ENCODE measurements at places on chromosomes 7 and 10.

- no peak for DNase-seq
Measured at GRCh38 chr7:154863766-154864522, 139.0 kb downstream of the PAXIP1 start.

DNA sequence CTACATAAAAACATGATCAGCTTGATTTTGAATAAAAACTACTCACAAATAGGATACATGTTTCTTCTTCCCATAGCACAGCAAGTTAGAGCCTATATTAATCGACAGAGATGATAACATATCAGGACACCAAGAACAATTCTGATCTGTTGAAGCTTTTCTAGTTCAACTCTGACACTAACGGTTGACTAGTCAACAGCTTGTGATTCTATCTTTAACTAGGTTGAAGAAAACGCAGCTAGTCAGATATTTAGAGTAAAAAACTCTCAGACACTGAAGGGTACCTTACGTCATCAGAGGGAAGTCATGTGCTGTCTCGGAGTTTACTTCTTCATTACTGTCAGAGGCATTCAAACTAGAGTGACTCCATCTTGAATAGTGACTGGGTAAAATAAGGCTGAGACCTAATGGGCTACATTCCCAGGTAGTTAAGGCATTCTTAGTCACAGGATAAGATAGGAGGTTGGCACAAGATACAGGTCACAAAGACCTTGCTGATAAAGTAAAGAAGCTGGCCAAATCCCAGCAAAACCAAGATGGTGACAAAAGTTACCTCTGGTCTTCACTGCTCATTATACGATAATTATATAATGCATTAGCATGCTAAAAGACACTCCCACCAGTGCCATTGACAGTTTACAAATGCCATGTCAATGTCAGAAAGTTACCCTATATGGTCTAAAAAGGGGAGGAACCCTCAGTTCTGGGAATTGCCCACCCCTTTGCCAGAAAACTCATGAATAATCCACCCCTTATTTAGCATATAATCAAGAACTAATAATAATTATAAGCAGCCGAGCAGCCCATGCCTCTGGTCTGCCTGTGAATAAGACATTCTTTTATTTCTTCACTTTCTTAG, 21.3 kb downstream of the CCDC71L start:
- no peak for DNase-seq

GRCh38 chr10:87090779-87091178, 3.9 kb downstream of the GLUD1 start:
- no peak for DNase-seq

DNA sequence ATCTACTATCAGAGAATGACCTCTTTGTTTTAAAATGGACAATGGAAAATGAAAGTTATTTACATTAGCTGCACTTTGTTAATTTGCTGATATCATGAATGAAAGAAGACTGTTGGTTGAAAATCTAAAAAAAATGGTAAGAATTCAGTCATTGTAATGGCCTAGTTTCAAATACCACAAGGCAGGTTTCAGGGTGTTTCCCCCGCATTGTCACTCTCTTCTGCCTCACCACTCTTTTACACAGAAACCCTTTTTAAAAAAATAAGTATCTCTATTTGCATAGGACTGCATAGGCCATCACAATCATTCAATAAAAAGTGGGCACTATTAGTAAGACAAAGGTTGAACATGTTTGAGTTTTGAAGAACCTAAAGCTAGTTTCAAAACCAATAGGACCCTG, 737.1 kb downstream of the INHBA start:
- DNase-seq, result no peak

GRCh38 chr10:43944381-43945093, 295.9 kb upstream of the ZNF32 start:
- DNase-seq, result no peak

- no peak for DNase-seq
Measured at GRCh38 chr10:94546049-94546900, 687 bp downstream of the HELLS start.

DNA sequence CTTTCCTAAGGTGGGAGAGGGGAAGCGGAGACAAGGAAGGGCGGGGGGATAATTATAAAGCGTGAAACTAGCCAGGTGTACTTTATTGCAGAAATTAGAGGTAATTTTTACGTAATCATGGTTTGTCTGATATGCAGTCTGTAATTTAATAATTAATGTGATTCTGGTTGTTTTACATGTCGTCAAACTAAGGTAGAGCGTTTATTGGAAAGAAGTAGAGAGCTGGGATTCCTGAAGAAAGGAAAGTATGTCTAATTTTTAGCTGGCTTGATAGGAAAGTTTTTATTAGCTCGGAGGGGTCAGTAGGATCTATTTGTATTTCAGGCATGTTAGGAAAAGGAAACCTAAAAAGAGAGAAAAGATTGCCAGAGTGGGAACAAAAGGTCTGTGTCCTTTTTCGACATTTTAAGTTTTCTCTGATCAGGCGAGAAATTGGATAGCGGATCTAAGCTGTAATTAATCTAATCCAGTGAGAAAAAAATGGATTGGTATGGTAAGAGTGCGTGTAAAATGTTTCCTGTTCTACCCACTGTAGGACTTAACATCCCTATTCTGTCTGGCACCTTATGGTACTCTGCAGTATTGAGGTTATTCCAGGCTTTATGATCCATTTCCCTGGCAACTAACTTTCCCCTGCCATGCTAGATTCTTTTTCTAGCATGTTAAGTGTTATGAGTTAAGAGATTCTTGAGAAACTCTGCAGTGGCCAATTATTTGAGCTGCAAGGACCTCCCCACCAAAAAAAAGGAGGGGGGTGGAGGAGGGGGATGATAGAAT, 1.4 kb downstream of the CELF2 start:
- no peak for DNase-seq

DNA sequence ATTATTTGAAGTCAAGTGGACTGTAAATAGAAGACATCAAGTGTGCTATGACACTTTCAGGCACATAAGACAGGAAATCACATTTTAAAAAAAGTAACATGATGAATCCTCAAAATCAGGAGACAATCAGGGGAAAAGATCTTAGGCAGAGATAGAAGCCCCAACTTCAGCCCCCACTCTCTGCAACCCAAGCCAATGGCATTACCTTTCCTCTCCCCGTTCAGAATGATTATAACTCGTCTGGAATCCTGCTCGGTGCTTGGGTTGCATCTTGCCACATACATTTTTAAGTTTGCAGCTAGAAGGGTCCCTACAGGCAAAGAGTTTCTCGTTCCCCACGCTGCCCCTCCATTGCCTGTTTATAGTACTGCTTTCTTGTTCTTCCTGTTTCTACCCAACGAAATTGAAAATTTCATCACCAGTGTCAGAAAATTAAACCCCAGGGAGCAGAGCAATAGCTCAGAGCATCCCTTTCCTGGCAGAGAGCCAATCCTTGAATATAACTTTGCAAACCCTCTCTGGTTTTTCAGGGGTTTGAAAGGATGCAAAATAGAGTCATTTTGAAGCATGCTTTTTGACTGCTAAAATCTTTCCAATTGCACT, 260.5 kb upstream of the AOAH start:
- DNase-seq, result no peak

- DNase-seq, result no peak
Measured at GRCh38 chr10:80075781-80076180, 2.7 kb upstream of the TMEM254 start.

DNA sequence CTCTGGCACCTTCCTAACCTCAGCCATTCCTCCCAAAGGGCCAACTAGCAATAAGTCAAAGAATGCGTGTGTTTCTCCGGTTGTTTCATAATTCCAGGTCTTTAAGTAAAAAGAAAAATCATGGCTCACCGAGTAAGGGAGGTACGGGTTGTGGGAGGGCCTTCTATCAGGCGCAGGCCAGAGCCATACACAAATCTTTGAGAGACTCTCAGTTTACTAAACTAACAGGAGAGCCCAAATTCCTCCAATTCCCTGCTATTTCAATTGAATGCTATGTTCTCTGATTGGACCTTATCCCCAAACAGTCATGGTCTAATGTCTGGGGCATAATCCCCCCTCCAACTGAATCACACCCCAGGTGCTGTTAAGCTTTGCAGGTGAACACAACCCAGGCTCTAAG, 26.2 kb upstream of the SLF2 start:
- DNase-seq, result no peak

- DNase-seq, result no peak
Measured at GRCh38 chr7:33716581-33717477, 188.5 kb upstream of the BMPER start.

DNA sequence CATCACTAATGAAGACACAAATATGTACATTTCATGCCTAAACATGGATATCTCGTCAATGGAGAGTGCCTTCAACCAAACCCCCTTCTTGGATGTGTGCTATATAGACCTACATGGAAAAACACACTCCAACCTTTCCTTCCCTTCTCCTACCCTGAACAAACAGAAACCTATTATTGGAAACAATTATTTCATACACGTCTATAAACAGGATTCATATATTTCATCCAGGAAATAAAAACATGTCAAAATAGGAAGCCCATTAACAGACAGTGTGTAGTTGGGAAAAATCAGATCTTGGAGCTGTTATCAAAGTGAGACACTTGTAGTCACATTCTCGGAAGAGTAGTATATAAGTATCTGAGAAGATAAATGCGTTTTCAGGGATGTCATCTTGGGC, 81.1 kb downstream of the NRP1 start:
- no peak for DNase-seq

- DNase-seq, result no peak
Measured at GRCh38 chr7:29734246-29734731, 72.0 kb upstream of the WIPF3 start.

- DNase-seq, result no peak
Measured at GRCh38 chr10:102620591-102621442, 23.5 kb upstream of the TRIM8 start.

GRCh38 chr10:80458263-80458625, 4.1 kb downstream of the TSPAN14 start:
- no peak for DNase-seq

GRCh38 chr7:139718141-139718540, 59.7 kb downstream of the HIPK2 start:
- DNase-seq, result no peak

GRCh38 chr7:101255796-101256195, 10.9 kb upstream of the FIS1 start:
- no peak for DNase-seq

GRCh38 chr7:116988363-116988989, 35.2 kb downstream of the ST7 start:
- no peak for DNase-seq

GRCh38 chr10:97066877-97067555, 118.7 kb downstream of the SLIT1 start:
- DNase-seq, result no peak

DNA sequence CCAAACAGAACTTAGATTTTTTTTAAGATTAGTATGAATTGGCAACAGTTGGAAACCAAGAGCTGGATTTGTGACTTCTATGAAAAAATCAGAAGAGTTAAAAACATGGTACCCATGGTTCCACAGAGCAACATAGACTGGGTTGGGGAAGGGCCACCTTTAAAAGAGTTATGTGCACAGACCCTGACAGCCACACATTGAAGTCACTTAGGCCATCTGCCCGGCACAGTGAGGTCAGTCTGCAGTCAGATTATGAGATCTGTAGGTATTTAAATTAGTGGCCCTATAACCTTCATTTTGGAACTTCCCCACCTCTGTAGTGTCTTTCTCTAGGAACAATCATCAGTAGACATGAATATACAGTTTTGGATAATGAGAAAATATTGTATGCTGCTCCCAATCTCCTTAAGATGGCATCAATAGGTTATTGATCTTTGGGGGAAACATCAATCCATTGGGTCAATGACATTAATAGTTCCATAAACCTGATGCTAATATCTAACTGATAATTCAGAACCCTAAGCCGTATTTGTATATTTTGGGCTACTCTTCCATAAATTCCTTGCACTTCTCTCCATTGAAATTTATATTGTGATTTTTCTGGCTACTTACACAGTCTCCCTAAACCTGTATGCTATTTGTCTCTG, 7.0 kb downstream of the ANKRD1 start:
- no peak for DNase-seq

DNA sequence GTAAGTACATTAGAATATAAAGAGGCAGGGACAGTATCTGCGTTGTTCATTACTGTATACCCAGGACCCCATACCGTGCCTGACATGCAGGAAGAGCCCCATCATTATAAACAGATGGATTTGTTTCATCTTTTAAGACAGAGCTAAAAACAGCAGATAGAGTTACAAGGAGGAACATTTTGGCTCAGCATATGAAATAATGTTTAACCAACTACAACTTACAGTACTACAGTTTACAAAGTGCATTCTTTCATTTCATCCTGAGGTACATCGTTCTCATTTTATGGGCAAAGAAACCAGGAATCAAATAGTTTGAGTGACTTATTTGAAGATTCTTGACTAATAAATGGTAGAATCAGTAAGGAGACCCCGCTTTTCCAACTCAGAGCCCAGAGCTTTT, 38.1 kb upstream of the AGBL3 start:
- no peak for DNase-seq

GRCh38 chr10:230758-231157, 95.5 kb downstream of the ZMYND11 start:
- no peak for DNase-seq

DNA sequence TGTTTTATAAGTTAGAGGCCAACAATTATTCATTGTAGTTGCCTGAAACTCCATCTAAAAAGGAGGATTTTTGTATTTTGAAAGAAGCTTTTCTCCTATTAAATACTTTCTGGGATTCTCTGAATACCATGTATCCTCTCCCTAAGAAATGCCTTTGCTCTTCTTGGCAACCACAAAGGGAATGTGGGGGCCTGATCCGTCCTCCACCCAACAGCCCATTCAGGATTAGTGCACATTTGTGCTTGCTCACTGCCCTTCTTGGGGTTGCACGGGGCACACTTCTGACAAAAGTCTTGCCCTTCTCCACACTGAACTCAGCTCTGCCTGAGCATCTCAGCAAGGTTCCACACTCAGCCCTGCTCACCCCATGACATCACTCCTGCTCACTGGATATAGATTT, 194.2 kb downstream of the SLC25A13 start:
- no peak for DNase-seq

- DNase-seq, result no peak
Measured at GRCh38 chr7:132577206-132578049, 1.2 kb upstream of the PLXNA4 start.

DNA sequence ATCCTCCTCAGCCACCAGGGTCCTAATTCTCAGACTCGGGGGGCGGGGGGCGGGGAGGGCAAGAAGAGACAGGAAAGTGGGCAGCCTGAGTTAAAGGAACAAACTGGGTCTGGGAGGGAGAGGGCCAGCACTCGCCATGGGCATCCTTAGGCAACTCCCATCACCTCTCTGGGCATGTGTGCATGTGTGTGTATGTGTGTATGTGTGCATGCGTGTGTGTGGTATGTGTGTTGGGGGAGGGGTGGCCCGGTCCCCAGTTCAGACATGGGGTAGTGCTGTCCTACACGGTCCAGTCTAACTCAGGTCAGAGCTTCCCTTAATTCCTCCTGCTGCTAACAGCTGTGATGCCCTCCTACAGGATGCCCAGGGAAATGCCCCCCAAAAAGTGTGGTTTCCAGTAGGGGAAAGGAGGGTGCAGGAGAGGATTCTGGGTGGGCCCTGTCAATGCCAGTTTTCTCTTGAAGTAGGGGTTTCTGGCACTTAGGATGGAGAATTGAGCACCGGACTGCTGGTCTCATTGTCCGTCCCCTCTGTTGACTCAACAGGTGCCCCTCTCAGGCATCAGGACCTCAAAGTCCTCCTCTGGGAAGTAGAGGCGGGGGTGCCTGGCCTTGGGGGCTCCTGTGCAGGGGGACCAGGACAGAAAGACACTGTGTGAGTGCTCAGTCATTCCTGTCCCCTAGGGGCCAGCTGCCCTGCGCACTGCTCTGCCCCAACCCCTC, 15.1 kb upstream of the ZMIZ1 start:
- DNase-seq, result no peak

- no peak for DNase-seq
Measured at GRCh38 chr10:24879861-24880260, 72.5 kb downstream of the PRTFDC1 start.
